ENCODE measurements at places on chromosomes 2 and 18.

GRCh38 chr18:60448487-60449267 lies 76.1 kb upstream of the MC4R start:
- DNase-seq: no peak

DNA sequence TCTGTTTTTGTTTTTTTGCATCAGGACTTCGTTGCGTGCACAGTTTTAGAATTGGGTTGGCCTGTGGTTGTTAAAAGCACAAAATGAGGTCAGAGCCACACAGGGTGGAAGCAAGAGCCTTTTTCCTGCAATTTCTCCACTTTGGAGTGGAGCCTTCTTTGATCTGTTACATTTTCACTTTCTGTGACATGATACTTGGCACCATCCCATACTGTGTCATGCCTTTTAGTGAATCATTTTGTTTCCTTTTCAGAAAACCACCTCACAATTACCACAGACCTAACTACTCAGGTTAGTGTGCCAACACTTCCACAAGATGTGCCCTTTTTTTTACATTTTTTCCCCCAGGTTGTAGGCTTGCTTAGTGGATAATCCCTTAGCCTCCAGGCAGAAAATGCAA lies 32.5 kb downstream of the MERTK start:
- DNase-seq: no peak

GRCh38 chr2:235268535-235268934 lies 225.3 kb upstream of the AGAP1 start:
- no peak for DNase-seq

DNA sequence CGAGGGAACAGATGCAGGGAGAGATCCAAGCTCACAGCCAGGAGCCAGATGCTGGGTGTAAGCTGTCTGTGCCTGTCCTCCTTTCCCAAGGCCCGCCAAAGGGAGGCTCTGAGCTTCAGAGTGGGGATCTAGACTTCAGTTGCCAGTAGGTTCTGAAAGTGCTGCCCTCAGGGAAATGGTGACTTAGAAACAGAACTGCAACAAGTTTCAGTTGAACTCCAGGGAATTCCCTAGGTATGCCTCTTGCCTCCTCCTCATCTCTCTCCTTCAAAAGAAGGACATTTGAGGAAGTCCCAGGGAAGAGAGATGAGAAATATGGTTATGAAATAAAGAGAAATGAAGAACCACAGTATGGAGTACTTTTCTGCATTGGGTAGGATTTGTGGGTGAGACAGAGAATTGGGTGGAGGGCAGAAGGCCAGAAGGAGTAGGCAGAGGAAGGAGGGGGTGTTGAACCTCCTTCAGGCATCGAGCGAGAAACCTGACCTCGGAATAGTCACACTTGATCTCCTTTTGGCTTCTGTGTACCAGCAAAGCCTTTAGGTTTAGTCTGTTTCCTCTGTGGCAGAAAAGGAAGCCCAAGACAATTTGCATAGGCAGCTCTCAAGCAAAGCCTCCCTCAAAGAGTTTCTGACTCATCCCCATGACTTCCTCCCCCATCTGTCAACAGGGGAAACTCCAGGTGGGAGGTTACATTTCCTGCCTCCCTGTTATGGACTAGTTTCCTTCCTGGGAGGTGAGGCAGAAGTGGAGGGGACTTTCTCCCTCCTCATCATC lies 45.7 kb downstream of the QPCT start:
- DNase-seq: peak; percentile 83

DNA sequence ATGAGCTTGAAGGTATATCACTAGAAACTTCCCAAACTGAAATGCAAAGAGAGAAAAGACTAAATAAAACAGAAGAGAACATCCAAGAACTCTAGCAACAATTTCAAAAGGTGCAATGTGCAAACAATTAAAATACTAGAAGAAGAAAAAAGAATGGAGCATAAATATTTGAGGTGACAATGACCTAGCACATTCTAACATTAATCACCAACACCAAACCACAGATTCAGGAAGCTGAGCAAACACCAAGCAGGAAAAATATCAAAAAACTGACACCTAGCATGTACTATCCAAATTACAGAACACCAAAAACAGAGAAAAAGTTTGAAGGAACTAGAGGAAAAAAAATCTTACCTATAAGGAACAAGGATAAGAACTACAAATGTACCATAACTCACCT lies 460.8 kb downstream of the IRS1 start:
- DNase-seq: no peak

- DNase-seq: no peak
These were observed 123.6 kb downstream of the LPIN1 start for GRCh38 chr2:11870064-11870463.

DNA sequence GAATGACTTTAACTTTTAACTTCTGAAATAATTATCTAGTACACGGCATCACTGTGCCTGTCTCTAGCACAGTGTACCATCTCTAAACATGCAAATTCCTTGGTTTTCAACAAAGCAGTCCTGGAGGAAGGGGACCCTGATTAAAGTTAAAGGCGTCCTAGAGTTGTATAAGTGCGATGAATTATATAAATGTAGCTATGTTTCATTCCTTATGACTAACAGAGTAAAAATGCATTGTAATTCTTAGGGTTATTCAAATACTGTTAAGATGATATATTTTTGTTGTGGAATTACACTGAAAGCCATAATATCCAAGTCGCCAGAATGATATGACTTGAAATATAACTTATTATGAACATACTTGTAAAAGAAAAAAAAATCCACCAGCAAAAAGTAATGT lies 544.9 kb upstream of the LINC00305 start:
- no peak for DNase-seq

DNA sequence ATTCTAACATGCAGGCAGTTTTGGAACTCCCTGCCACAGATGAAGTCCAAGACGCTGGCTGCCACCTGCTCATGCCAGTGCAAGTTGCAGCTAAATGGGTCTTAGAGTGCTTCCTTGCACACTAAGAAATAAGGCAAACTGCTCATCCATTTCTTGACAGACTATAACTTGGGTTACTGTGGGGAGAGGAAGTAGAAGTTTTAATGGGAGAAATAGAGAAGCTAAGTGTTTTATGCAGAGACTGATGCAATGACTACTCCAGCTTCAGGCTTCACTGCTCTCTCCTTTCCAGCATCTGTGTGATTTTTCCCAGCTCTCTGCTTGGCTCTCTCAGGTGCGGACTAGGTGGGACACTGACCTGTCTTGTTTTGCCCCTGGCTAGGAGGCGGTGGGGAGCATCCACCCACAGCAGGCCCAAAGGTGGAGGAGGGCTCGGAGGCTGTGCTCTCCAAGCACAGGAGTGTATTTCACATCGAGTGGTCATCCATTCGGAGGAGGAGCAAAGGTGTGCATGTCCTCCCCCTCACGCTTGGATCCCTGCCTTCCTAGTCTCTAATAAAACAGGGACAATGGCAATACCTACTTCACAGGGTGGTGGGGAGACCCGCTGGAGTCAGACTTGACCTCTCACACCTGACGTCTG lies 48.2 kb downstream of the SLC14A2 start:
- DNase-seq: no peak

DNA sequence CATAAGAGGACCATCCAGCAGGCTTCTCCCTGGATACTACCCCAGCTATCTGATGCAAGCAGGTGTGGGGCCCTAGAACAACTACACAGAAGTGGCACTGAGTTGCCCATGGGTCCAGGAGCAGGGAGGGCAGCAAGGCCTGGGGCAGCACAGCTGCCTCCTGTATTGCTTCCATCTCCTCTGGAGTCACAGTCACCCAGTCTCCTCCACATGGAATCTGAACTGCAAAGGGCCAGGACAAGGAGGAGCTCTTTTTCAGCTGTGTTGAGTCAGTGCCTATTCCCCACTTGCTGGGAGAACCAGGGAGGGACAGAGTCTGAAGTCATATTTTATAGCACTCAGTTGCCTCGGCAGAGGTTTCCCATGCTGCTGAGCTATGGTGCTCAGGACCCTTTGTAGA lies 67.9 kb upstream of the ALPP start:
- DNase-seq: no peak

DNA sequence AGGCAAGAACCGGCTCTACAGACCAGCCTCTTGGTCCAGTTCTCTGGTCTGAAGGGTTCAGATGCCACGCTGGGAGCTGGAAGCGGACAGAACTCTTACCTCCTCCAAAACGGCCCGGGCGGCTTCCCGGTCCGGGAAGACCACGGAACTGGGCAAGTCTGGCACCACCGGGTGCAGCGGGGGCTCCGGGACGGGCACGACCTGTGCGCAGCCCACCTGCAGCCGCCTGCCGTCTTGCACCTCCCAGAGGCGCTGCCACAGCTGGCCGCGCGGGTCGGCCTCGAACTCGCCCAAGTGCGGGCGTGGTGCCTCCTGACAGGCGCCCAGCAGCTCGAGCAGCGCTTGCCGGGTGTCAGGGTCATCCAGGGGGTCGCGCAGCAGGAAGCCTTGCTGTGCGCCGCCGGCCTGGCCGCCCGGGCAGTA lies 773 bp downstream of the CMPK2 start:
- DNase-seq: no peak

- DNase-seq: no peak
These were observed 4.0 kb upstream of the HNMT start for GRCh38 chr2:137960223-137960622.

GRCh38 chr2:128494640-128495321 lies 176.1 kb upstream of the HS6ST1 start:
- DNase-seq: no peak

DNA sequence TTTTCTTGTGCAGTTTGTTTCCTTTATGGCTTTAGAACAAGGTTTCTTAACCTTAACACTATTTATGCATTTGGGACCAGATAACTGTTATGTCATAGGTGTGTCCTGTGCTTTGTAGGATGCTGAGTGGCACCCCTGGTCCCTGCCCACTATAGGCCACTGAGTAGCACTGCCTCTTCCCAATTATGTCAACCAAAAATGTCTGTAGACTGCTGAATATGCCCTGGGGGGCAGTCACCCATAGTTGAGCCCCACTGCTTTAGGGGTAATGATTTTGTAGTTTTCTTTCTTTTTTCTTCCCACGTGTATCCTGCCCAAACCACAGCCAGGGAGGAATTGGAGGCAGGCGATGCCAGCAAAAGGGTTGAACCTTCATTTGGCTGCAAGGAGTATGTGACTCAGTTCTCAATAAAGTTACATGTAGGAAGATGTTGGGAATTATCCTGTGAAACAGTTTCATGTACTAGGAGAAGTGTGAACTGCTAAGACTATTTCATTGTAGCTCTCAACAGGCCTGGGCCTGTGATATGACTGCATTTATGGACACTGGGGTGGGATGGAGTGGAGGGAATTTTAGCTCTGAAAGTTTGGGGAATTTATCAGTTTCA lies 65.7 kb downstream of the FMNL2 start:
- DNase-seq: no peak

DNA sequence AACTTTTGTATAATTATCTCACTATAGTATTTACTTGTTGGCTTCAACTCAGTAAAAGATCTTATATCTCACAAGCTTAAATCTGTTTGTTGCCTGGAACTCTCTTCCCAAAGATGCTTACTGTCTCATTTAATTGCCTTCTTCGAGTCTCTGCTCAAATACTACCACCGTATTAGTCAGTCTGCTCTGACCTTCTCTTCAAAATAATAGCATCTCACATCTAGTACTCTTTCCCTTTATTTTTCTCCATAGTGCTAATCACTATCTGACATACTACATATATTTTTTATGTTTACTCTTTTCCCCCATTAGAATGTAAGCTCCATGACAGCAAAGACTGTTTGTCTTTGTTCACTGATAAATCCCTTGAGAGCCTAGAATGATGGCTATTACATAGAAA lies 10.6 kb upstream of the MPP4 start:
- no peak for DNase-seq

GRCh38 chr2:182110347-182110746 lies 124.7 kb downstream of the PPP1R1C start:
- no peak for DNase-seq

- DNase-seq: no peak
These were observed 719 bp downstream of the SMAD2 start for GRCh38 chr18:47929681-47930198.

DNA sequence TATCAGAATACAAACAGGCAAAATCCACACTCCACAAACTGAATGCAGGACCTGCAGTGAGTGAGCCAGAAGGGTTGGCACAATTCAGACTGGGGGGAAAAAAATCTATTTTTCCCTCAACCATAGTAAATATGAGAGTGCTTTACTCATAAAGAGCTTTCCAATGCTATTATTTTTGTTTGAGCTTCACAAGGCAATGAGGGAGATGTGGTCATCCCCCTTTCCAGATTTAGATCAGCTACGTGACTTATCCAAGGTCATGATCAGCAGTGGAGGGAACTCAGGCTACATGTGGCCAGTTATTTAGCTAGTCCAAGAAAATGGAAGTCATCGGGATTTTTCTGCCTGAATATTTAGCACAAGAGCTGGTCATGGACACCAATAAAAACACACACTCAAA lies 120.4 kb upstream of the KLF7 start:
- no peak for DNase-seq

DNA sequence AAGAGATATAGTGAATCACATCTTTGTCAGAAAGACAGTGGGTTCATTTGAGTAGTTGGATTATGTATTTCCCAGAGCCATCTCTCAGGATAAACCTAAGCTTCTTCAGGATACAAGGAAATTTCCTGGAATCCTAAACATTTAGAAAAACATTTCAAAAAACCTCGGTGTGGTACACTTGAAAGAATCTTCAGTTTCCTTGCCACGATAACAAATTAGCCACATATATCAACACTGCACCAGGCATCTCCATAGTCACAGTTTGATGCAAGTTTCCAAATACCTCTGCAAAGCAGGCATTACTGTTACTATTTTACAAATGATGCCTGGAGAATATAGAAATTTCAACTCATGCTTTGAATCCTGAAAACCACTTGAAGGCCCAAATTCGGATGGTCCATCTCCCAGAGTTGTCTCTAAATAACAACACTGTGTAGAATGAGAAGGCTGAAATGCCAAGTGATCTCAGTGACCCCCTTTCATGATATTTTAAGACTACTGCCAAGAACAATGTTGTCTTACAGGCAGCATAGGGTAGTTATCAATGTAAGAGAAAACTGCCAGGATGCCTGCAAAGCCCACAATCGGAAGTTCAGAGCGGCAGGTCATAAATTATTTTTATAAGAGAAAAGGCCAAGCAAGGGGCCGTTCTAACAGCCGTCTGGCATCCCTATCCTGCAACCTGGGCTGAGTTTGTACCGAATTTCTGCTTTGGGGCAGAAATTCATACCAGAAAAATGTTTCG lies 307.9 kb downstream of the TXNL1 start:
- DNase-seq: no peak

DNA sequence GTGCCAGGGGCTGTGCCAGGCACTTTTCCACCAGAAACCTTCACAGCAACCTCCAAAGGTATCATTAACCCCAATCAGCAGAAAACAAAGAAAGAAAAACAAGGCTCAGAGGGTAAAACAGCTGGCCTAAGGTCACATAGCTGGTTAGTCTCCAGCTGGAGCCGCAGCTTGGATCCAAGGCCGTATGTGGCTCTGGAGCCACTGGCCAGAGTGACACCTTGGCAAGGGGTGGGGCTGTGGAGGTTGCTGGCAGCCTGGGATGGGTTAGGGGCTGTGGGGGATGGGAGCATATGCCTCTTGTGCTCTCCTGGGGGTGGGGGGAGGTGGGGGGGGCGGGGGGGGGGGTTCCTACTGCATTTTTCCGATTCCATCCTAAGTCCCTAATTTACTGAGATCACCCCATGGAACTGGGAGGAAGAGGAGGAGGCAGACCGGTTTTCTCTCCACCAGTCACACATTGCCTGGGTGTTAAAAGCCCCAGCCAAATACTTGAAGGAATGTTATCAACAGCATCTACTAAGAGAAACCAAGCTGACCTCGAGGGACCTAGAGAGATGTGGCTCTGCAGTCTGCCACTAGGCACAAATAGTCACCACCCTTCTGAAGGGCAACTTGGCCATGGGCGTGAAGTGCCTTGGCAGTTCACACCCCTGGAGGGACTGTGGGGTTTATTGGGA lies 8.0 kb downstream of the HAAO start:
- no peak for DNase-seq

All from T-helper 1 cell (primary cell).